Hepatocyte (in vitro differentiated cells): ENCODE measurements at places on chromosomes 12 and 14. TPM values are rescaled to one million over a fixed set of nuclear protein-coding genes. Genes with fewer than 3 reads are reported as not detected.

- H3K4me1 ChIP-seq, result no peaks in the 10 kb centered on the region
- H3K4me3 ChIP-seq, result no peak overlapping the region
- no peaks in the 10 kb centered on the region for H3K27me3 ChIP-seq
- no peak for DNase-seq
- H3K27ac ChIP-seq, result no peak overlapping the region
Observed at GRCh38 chr14:62934439-62934838, 110.8 kb downstream of the KCNH5 start.

The SERPINA12 gene
- total RNA-seq, result 0.60 TPM in 1 of 2 replicates, not detected in the other

The HCAR1 gene
- total RNA-seq, result 0.40 and 0.63 TPM in 2 replicates

The CEBPE gene
- not detected in 2 replicates for total RNA-seq

The MANSC1 gene
- 14.0 and 17.4 TPM in 2 replicates for total RNA-seq
